ENCODE measurements at places on chromosomes 6 and 20.

GRCh38 chr20:15618110-15618509 is 955.1 kb downstream of the KIF16B start:
- DNase-seq, result no peak

- DNase-seq, result no peak
Measured at GRCh38 chr6:170100046-170100445, 190.8 kb downstream of the DLL1 start.

DNA sequence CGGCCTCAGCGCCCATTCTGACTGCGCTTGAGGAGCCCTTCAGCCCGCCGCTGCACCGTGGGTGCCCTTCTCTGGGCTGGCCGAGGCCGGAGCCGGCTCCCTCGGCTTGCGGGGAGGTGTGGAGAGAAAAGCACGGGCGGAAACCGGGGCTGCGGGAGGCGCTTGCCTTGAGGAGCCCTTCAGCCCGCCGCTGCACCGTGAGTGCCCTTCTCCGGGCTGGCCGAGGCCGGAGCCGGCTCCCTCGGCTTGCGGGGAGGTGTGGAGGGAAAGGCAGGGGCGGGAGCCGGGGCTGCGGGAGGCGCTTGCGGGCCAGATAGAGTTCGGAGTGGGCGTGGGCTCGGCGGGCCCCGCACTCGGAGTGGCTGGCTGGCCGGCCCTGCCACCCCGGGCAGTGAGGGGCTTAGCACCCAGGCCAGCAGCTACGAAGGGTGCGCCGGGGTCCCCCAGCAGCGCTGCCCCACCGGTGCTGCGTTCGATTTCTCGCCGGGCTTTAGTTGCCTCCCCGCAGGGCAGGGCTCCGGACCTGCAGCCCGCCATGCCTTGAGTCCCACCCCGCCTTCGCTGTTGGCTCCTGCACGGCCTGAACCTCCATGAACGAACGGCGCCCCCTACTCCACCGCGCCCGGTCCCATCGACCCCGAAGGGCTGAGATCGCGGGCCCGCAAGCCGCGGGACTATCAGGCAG is 45.7 kb upstream of the MCUR1 start:
- DNase-seq, result no peak

- no peak for DNase-seq
Measured at GRCh38 chr6:25193460-25194171, 85.6 kb upstream of the CARMIL1 start.

DNA sequence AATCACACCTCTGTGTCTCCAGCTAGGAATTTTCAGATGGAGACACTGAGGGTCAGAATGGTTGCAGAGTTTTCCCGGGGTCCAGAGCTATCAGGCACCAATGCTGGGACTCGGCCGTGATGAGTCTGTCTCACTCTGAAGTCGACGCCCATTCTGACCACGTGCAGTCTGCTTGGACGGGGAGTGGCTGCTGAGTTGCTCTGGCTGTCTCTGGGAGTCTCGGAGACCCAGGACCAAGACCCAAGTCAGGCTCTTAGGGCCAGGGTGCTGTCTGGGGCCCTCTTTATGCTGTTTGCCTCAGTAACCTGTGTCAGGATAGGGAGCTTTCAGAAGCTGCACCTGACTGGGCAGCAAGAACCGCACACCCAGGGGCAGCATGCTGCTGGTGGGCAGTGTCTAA is 4.6 kb downstream of the IP6K3 start:
- DNase-seq, result no peak

- DNase-seq, result no peak
Measured at GRCh38 chr20:61558726-61559125, 306.7 kb downstream of the CDH4 start.

DNA sequence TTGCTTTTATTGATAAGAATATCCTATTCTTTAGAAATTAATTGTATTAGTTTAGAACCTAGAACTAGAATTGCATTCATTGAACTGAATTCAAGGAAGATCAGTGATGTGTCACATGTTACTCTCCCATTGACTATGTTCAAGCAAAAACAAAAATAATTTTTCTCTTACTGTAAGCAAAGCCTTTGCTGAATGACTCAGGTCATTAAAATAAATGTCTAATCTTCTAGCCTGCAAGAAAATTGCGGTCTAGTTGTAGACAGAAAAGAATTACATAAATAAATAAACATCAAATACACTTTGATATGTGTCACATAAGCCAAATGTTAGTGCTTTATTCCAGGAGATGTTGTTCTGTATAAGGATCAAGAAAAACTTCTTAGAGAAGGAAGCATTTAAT is 387.9 kb downstream of the ADGRB3 start:
- no peak for DNase-seq

DNA sequence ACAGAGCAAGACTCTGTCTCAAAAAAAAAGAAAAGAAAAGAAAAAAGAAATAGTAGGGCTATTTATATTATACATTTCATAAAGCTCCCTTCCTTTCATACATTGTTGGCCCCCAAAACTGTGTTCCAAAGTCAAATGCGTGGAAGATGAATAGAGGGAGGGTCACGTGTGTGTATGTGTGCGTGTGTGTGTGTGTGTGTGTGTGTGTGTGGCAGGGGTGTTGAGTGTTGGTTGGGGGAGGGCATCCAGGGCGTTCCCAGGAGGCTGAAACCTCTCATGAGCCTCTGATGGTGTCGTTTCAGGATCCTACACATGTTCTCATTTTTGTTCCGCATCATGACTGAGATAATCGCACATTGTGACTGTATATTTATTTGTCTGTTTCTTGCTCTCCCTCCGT is 7.8 kb upstream of the BPIFB1 start:
- no peak for DNase-seq

GRCh38 chr20:7975851-7976414 is 35.7 kb upstream of the HAO1 start:
- no peak for DNase-seq

Data from CMK (cell line).